ENCODE measurements at places on chromosomes 1 and 21. TPM values are rescaled to one million over a fixed set of nuclear protein-coding genes. Genes with fewer than 3 reads are reported as not detected.

DNA sequence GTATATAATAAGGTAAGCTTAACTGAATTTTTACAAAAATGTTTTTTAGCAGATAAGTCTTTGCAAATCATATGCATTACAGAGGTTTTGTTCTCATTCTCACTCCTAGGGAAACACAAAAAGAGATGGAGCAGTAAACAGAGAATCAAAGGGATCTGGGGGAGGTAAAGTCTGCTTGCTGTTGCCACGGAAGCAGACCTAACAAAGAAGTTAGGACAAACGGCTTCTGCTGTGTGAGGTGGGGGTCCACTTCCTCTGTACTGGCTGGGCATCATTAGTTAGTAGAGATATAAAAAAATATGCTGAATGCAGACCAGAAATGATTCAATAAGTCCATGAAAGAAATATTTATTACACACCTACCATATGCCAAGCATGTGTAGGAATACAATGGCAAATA lies 34.2 kb downstream of the GJA5 start:
- no peak overlapping the region for H3K27ac ChIP-seq
- H3K36me3 ChIP-seq: no peaks in the 10 kb centered on the region
- peak; percentile 53 for DNase-seq
- H3K27me3 ChIP-seq: no peaks in the 10 kb centered on the region
- peaks cover 17% of the 10 kb centered on the region for H3K4me1 ChIP-seq

Gene CD5L
- not detected for total RNA-seq

Gene FAM177B
- total RNA-seq: not detected

Gene GLUL
- total RNA-seq: 359 TPM

GRCh38 chr21:39881661-39882060 lies 14.4 kb downstream of the PCP4 start:
- H3K27ac ChIP-seq: no peak overlapping the region
- DNase-seq: peak; percentile 43

Gene RUNX3
- total RNA-seq: 0.12 TPM

DNA sequence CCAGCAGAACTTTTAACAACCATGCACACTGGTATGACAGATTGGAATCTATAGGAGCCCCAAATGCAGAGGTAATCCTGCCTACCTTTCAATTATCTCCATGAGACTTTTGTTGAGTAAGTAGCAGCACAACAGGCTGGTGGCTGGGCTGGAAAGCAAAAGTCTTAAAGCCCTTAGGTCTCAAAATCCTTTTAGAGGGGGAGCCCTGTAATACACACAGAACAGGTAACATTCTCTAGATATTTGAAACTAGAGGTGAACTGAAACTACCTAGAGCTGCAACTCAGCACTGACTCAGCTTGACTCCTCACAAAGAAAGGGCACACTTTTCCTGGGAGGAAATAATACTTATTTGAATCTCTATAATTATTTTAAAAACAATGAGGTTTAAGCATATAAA lies 71.5 kb downstream of the CLCA4 start:
- H3K36me3 ChIP-seq: no peaks in the 10 kb centered on the region
- peak; percentile 11 for DNase-seq
- H3K4me3 ChIP-seq: no peak overlapping the region
- no peak overlapping the region for H3K27ac ChIP-seq

GRCh38 chr1:175171036-175171913 lies 21.3 kb downstream of the KIAA0040 start:
- no peaks in the 10 kb centered on the region for H3K4me1 ChIP-seq
- H3K4me3 ChIP-seq: no peak overlapping the region
- no peak for DNase-seq
- no peaks in the 10 kb centered on the region for H3K36me3 ChIP-seq
- no peak overlapping the region for H3K27ac ChIP-seq

Gene FGR
- total RNA-seq: 0.16 TPM

- H3K36me3 ChIP-seq: no peaks in the 10 kb centered on the region
- no peaks in the 10 kb centered on the region for H3K27me3 ChIP-seq
- H3K27ac ChIP-seq: no peak overlapping the region
- H3K4me3 ChIP-seq: no peak overlapping the region
- no peak for DNase-seq
- no peaks in the 10 kb centered on the region for H3K4me1 ChIP-seq
Measured at GRCh38 chr1:30123896-30124295, 599.5 kb downstream of the MATN1 start.

Gene INTS7
- 34.0 TPM for total RNA-seq

DNA sequence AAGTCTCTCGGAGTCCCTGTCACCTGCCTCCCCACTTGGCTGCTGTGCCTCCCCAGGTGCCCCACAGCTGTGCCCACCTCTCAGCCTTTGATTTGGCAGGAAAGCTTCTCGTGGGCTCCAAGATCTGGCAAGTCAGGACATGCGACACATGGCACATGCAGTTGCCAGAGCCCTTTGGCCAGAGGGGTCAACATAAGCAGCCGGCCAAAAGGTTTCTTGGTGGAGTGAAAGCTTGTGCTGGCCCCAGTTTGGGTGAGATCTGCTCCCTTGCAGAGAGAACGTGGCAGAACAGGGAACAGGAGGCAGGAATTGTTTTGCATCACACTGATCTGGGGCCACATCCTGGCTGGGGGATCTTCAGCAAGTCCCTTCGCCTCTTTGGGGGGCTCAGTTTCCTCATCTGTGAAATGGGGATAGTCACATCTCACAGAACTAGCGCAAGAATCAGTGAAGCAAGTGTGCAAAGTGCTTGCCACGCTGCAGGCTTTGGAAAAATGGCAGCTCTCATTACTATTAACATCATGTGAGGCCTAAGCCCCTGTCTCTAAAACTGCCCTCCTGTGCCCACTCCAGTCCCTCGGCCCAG lies 232.6 kb downstream of the TRABD2B start:
- H3K4me1 ChIP-seq: no peaks in the 10 kb centered on the region
- H3K4me3 ChIP-seq: no peak overlapping the region
- DNase-seq: no peak
- H3K36me3 ChIP-seq: no peaks in the 10 kb centered on the region
- H3K27ac ChIP-seq: no peak overlapping the region

Gene EPHB2
- 19.2 TPM for total RNA-seq

DNA sequence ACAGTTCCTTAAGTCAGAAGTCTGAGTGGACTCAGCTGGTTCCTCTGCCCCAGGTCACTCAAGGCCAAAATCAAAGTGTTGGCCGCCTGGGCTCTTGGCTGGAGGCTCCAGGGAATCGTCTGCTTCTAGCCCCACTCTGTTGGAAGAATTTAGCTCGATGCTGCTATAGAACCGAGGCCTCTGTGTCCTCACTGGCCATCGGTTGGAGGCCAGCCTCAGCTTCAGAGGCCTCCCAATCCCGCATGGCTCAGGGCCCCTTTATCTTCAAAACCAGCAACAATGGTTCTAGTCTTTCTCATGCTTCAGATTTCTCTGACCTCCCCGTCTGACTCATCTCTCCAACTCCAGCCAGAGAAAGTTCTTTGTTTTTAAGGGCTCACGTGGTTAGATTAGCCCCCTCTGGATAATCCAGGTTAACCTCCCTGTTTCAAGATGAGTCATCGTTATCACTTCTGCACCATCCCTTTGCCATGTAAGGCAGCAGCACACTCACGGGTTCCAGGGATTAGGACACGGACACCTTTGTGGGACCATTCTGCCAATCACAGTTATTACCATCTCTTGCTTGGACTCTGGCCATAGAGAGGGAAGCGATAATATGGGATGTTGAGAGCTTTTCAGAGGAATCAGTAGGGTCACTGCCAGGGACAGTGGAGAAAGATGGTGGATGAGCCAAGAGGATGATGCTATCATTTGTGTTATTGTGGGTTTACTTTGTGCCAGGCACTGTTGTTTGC lies 13.6 kb downstream of the FHAD1 start:
- no peaks in the 10 kb centered on the region for H3K4me1 ChIP-seq
- H3K27ac ChIP-seq: no peak overlapping the region
- no peaks in the 10 kb centered on the region for H3K27me3 ChIP-seq
- DNase-seq: no peak

Gene SNRNP40
- 117 TPM for total RNA-seq

DNA sequence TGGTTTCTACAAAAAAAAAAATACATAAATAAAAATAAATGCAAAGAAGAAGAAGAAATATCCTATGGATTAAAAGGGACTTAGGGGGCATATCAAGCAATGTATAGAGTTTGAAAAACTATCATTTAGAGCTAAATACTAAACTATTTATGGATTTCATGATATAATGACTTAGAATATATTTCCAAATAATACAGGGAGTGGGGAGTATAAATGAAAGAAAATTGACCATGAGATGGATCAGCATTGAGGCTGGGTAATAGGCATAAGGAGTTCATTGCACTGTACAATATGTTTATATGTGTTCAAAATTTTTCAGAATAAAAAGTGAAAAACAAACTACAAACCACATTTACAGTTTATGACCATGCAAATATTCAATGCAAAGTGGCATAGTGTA lies 18.8 kb downstream of the NHLH2 start:
- H3K27me3 ChIP-seq: peaks cover 7% of the 10 kb centered on the region
- DNase-seq: no peak
- no peaks in the 10 kb centered on the region for H3K4me1 ChIP-seq
- no peaks in the 10 kb centered on the region for H3K36me3 ChIP-seq
- no peak overlapping the region for H3K4me3 ChIP-seq

GRCh38 chr1:23478896-23479665 lies 4.9 kb downstream of the ASAP3 start:
- H3K4me1 ChIP-seq: peaks cover 42% of the 10 kb centered on the region
- H3K36me3 ChIP-seq: no peaks in the 10 kb centered on the region
- H3K27ac ChIP-seq: no peak overlapping the region
- no peaks in the 10 kb centered on the region for H3K27me3 ChIP-seq
- H3K4me3 ChIP-seq: no peak overlapping the region

- DNase-seq: peak; percentile 64
- H3K27me3 ChIP-seq: peaks cover 100% of the 10 kb centered on the region
Measured at GRCh38 chr1:90727917-90728501, 10.9 kb upstream of the BARHL2 start.

- no peak overlapping the region for H3K4me3 ChIP-seq
- peaks cover 17% of the 10 kb centered on the region for H3K4me1 ChIP-seq
- no peak overlapping the region for H3K27ac ChIP-seq
- H3K36me3 ChIP-seq: peaks cover 7% of the 10 kb centered on the region
Measured at GRCh38 chr1:151542710-151543129, 2.6 kb downstream of the TUFT1 start.

Gene FOXO6
- total RNA-seq: 4.5 TPM

Gene DNASE2B
- total RNA-seq: not detected

- no peaks in the 10 kb centered on the region for H3K36me3 ChIP-seq
- DNase-seq: no peak
- no peaks in the 10 kb centered on the region for H3K27me3 ChIP-seq
- H3K4me1 ChIP-seq: no peaks in the 10 kb centered on the region
Measured at GRCh38 chr1:65821386-65821785, 28.7 kb downstream of the PDE4B start.

- peaks cover 20% of the 10 kb centered on the region for H3K27me3 ChIP-seq
- no peaks in the 10 kb centered on the region for H3K36me3 ChIP-seq
- no peak overlapping the region for H3K27ac ChIP-seq
- DNase-seq: peak; percentile 11
Measured at GRCh38 chr1:231020139-231020601, 19.9 kb downstream of the FAM89A start.

- H3K27me3 ChIP-seq: peaks cover 36% of the 10 kb centered on the region
- no peak overlapping the region for H3K27ac ChIP-seq
- peaks cover 32% of the 10 kb centered on the region for H3K4me1 ChIP-seq
- no peak overlapping the region for H3K4me3 ChIP-seq
Measured at GRCh38 chr1:33335020-33335419, 14.1 kb upstream of the A3GALT2 start.

- no peaks in the 10 kb centered on the region for H3K4me1 ChIP-seq
- H3K27me3 ChIP-seq: no peaks in the 10 kb centered on the region
- H3K36me3 ChIP-seq: no peaks in the 10 kb centered on the region
- no peak for DNase-seq
- H3K27ac ChIP-seq: no peak overlapping the region
Measured at GRCh38 chr1:241156231-241156965, 200.6 kb downstream of the RGS7 start.

GRCh38 chr1:111225717-111226400 lies 1.7 kb upstream of the CHI3L2 start:
- H3K27me3 ChIP-seq: no peaks in the 10 kb centered on the region
- H3K27ac ChIP-seq: no peak overlapping the region

GRCh38 chr1:8077120-8077573 lies 51.0 kb upstream of the ERRFI1 start:
- no peaks in the 10 kb centered on the region for H3K36me3 ChIP-seq
- no peak overlapping the region for H3K27ac ChIP-seq
- DNase-seq: no peak
- H3K4me1 ChIP-seq: peaks cover 18% of the 10 kb centered on the region

GRCh38 chr1:179706339-179706941 lies 36.7 kb upstream of the FAM163A start:
- no peaks in the 10 kb centered on the region for H3K4me1 ChIP-seq
- peak; percentile 78 for DNase-seq
- H3K36me3 ChIP-seq: no peaks in the 10 kb centered on the region
- no peaks in the 10 kb centered on the region for H3K27me3 ChIP-seq
- H3K4me3 ChIP-seq: no peak overlapping the region
- H3K27ac ChIP-seq: no peak overlapping the region

Gene TTC39A
- total RNA-seq: 5.4 TPM

Gene NTNG1
- total RNA-seq: 10.3 TPM

Gene DLGAP3
- 13.7 TPM for total RNA-seq

GRCh38 chr1:231801042-231801585 lies 174.5 kb downstream of the DISC1 start:
- H3K4me1 ChIP-seq: no peaks in the 10 kb centered on the region
- H3K27me3 ChIP-seq: no peaks in the 10 kb centered on the region
- H3K4me3 ChIP-seq: no peak overlapping the region
- no peak for DNase-seq

DNA sequence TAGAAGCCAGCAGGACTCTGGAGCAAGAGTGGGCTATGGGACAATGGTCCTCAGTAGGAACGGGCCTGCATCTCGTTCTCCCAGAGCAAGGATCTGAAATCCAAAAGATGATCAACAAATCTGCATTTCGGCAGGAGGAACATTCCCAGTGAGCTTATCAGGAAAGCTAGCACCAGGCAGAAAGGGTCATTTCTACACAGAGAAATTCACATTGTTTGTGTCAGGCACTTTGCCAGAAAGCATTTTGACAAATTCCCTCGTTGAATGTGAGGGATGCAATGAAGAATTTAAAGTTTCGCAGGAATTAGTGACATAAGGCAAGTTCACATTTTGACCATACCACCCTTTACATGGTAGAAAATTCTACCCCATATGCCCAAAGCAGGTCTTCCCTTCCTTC lies 31.6 kb upstream of the ETS2 start:
- H3K4me1 ChIP-seq: no peaks in the 10 kb centered on the region
- H3K27ac ChIP-seq: no peak overlapping the region
- no peak overlapping the region for H3K4me3 ChIP-seq
- H3K36me3 ChIP-seq: no peaks in the 10 kb centered on the region
- DNase-seq: no peak

Gene CBR3
- 4.0 TPM for total RNA-seq

- H3K27me3 ChIP-seq: no peaks in the 10 kb centered on the region
- no peak for DNase-seq
- no peaks in the 10 kb centered on the region for H3K36me3 ChIP-seq
- no peak overlapping the region for H3K27ac ChIP-seq
Measured at GRCh38 chr1:79825551-79825950, 819.0 kb upstream of the ADGRL4 start.

- H3K4me1 ChIP-seq: no peaks in the 10 kb centered on the region
- no peak overlapping the region for H3K27ac ChIP-seq
- no peaks in the 10 kb centered on the region for H3K36me3 ChIP-seq
Measured at GRCh38 chr1:25034736-25035522, 104.9 kb upstream of the RUNX3 start.

- H3K4me1 ChIP-seq: no peaks in the 10 kb centered on the region
- no peaks in the 10 kb centered on the region for H3K36me3 ChIP-seq
- no peak overlapping the region for H3K27ac ChIP-seq
- DNase-seq: no peak
Measured at GRCh38 chr1:57112148-57112547, 146.3 kb upstream of the C8B start.

Gene VASH2
- total RNA-seq: 305 TPM

GRCh38 chr1:46815133-46815532 lies 16.3 kb downstream of the CYP4B1 start:
- DNase-seq: no peak
- no peak overlapping the region for H3K27ac ChIP-seq
- H3K4me1 ChIP-seq: no peaks in the 10 kb centered on the region
- no peaks in the 10 kb centered on the region for H3K36me3 ChIP-seq

All from GM23338 (cell line).